Activated T-helper 17 cell treated with anti-CD3 and anti-CD28 coated beads, Interleukin-2, amount 50 U/mL, for 72 hours (primary cell): ENCODE measurements at places on chromosomes 5 and 9. TPM values are rescaled to one million over a fixed set of nuclear protein-coding genes. Genes with fewer than 3 reads are reported as not detected.

Gene BHMT2
- total RNA-seq, result not detected

Gene CATSPER3
- total RNA-seq, result 0.50 TPM

DNA sequence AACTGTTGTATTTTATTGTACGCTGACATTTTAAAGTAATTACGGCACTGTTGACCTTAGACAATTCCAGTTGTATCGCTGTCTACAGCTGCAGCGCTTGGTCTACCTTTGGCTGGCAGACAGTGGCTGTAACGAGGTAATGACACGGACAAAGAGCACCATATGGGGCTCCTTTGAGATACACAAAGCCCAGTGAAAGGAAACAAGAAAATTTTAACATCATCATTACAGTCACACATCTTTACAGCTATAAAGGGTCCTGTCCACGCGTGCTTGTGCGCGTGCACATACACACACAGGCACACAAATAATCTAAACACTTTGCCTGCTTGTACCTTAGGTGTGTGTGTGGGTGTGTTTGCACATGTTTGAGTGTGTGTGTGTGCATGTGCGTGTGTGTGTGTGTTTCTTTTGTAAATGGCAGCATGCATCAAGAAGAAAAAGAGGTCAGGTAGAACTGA lies 946.0 kb downstream of the NR2F1-AS1 start:
- no peak for ATAC-seq

GRCh38 chr5:175214152-175214551 lies 229.8 kb downstream of the DRD1 start:
- no peak for ATAC-seq

DNA sequence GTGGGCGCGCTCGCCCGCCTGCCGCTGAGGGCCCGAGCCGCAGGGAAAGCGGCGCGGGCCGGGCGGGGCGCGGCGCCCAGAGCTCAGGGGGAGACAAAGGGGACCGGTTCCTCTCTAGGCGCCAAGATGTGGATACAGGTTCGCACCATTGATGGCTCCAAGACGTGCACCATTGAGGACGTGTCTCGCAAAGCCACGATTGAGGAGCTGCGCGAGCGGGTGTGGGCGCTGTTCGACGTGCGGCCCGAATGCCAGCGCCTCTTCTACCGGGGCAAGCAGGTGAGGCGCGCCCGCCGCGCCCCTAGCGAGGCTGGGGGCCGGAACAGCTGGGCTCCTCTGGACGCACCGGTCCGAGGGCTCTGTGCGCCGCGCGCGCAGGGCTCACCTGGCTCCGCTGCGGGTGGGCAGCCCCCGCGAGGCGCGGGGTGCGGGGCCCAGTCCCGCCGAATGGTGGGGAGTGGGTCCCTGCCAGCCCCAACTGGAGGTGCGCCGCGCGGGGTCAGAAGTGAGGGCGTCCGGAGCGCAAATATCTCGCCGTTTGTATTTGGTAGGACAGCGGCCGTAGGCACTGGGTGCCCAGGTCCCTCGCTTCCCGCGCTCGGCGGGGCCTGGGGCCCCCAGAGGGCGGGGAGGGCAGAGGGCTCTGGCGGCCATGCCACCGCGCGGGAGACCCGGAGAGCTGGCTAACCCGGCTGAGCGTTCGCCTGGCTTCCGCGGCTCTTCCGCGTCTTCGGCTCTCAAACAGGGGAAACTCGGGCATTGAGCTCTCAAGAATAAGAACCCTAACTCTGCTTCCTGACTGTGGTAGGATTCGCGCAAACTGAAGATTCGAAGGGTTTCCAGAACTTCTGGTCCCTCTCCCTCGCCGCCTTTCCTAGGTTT lies 607 bp downstream of the UHRF2 start:
- peak; percentile 10 for ATAC-seq
